ENCODE measurements at places on chromosomes 3 and 15.

DNA sequence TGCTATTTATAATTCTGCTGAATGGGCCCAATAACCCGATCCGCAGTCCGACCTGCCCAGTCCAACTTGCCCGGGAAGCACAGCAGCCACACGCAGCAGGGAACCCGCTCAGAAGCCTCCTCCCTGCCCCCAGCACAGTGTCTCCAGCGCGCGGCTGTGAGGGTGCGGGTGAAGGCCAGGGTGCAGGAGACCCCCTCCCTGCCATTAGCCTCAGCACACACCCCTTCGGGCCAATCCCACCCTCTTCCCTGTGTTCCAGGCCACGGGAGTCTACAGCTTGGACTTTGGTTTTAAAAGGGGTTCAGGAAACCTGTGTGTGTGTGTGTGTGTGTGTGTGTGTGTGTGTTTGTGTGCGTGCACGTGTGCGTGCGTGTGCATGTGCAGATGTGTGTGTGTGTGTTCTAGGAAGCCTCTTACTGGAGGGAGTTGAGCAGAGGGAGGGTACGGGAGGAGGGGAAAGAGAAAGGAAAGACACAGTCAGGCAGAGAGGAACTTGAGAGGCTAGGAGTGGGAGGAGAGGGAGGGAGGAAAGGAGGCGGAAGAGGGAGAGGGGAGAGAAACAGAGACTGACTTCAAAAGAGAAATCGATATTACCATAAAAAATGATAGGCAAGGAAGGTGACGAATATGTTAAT lies 34.2 kb downstream of the ATP2B2 start:
- peak; percentile 79 for DNase-seq

- no peak for DNase-seq
Measured at GRCh38 chr3:63043631-63044030, 168.4 kb upstream of the CADPS start.

GRCh38 chr3:31840252-31840651 lies 140.8 kb downstream of the OSBPL10 start:
- no peak for DNase-seq

DNA sequence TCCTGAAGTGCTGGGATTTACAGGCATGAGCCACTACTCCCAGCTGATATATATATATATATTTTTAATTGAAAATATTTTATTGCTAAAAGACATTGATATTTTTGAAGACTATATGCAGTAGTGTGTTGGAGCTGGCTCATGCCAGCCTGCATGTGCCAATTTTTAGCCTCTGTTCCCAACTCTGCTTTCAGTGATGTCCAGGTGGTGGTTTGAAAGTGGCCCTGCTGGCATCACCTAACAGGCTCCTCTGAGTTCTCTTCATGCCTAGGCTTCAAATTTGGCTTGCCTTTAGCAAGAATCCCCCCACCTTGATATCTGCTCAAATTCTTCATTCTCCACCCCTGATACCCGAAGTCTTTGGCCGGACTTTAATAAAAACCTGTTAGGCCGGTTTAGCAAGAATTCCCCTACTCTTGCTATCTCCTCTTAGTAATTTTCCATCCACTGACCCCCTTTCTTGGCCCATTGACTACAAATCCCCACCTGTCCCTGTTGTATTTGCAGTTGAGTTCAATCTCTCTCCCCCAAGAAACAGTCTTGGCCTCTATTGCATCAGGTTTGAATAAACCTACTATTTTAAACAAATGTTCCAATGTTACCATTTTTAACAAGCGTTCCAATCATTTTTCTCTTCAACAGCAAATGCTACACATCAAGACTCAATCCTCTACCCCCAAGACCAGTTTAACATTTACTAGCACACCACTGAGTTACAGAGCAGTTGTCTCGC lies 23.9 kb upstream of the CTSH start:
- DNase-seq, result peak; percentile 16

DNA sequence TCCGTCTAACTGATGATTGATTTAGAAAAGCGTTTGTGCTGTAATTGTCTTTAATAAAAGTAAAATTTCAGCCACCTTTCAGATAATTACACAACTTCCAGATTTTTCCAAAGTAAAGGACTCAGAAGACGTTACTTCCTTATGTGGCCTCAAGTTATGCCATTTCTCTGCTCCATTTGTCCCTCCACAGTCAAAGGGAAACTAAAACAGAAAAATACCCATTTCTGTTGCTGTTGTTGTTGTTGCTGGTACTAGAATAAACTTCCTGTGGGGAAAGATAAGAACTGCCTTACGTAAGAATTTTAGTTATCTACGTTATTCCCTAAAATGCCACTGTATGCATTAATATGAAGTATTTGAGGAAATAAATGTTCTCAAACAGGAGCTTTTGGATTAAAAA lies 153.9 kb downstream of the P3H2 start:
- no peak for DNase-seq

DNA sequence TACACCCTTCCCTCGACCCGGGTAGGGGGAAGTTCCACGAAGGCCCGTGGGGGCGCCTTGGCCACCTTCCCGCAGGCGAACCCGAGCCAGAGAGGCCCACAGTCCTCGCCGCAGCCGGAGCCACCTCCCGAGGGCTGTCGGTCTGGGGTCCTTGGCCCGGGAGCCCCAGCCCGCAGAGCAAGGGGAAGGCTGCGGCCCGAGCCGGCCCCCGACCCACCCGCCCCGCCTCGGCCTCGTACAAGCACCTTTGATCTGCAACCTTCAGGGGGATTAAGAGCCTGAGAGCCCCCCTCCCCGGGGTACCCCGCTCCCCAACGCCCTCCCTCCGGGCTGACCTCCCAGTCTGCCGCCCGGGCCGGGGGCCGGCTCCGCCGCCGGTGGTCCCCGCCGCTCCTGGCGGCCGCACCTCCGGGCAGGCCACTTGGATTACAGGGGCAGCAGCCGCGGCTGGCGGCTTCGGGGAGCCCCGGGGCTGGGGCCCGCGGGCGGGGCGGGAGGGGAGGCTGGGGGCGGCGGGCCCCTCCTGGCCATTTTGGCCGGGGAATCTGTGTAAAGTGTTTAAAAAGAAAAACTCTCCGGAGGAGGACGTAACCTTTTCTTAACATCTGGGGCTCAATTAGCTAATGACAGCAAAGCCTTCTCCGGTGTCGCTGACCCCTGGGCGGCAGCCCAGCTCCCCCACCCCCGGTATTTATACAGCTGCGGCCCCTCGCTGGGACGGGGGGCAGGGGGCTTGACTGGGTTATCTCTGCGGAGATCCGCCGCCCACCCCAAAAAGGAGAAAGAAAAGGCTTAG lies 40.2 kb downstream of the EPHB3 start:
- DNase-seq, result no peak

All from renal pelvis (tissue), 12 donors.